ENCODE measurements at places on chromosomes 2 and 18.

DNA sequence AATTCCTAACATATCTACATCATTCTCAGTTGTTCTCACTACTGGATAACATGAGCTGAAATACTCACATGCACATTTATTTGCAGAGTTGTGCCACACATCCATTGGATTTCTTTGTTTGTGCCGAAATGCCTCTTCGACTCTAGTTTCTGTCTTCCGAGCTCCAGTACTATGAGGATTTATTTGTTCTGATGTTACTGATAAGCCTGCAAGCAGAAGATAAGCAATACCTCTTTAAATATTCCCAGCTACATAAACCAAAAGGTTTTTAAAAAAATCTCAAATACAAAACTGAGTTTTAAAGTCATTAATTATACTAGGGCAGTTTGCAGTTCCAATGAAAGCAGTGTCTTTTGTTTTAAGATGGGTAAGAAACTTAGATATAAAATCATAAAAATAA is 164.8 kb downstream of the ATAD2B start:
- no peak for DNase-seq

DNA sequence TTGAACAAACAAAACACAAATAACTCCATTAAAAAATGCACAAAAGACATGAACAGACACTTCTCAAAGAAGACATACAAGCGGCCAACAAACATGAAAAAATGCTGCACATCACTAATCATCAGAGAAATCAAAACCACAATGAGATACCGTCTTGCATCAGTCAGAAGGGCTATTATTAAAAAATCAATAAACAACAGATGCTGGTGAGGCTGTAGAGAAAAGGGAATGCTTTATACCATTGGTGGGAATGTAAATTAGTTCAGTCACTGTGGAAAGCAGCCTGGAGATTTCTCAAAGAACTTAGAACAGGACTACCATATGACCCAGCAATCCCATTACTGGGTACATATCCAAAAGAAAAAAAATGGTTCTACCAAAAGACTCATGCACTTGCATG is 37.8 kb downstream of the GPR155 start:
- no peak for DNase-seq

- no peak for DNase-seq
These were observed 54.4 kb downstream of the ARHGEF4 start for GRCh38 chr2:130890941-130891669.

DNA sequence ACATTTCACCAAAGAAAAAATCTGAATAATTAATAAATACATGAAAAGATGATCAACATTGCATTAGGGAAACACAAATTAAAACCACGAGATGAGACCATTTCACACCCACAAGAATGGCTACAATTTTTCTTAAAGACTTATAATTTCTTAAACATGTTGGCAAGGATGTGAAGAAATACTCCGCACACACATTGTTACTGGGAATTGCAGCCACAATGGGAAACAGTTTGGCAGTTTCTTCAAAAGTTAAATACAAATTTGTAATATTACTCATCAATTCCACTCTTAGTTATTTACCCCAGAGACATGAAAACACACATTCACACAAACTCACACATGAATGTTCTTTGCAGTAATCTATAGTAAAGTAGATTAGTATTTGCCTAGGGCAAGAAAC is 363.3 kb upstream of the SMIM21 start:
- DNase-seq: no peak

DNA sequence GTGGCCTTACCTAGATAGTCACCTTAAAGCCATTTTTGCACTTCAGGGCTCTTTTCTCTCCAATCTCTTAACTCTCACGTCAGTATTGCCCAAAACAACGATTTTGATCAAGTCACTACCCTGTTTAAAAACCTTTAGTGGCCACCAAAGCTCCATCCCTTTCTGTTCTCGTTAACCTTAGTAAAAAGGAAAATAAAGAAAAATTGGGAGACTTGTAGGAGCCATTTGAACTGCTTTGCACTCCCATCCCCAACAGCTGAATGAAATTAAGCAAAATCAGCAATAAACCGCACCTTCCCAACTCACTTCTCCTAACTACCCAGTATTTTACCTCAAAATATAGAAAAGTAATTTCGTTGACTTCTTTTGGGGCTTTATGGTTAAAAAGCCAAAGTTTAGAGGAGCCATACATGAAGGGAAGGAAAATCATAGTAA is 686 bp upstream of the ARL5A start:
- no peak for DNase-seq

DNA sequence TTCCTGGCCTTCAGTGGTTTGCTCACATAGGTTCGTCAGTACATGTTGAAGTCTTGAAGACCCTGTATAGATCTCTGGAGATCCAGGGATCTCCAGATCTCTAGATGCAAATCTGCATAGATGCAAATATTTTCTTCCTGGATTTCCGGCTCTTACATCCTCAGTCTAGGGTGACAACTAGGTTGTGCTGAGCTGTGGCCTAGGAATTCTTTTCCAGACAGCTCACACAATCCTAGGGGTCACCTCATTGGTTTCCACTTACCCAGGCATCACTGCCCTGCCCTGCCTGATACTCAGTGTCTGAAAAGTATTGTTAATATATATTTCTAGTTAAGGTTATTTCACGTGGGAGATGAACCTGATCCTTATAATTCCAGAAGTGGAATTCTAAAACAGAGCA is 105.1 kb upstream of the TTC27 start:
- DNase-seq: peak; percentile 6

- no peak for DNase-seq
These were observed 31.5 kb downstream of the CDCA7 start for GRCh38 chr2:173386021-173386737.

DNA sequence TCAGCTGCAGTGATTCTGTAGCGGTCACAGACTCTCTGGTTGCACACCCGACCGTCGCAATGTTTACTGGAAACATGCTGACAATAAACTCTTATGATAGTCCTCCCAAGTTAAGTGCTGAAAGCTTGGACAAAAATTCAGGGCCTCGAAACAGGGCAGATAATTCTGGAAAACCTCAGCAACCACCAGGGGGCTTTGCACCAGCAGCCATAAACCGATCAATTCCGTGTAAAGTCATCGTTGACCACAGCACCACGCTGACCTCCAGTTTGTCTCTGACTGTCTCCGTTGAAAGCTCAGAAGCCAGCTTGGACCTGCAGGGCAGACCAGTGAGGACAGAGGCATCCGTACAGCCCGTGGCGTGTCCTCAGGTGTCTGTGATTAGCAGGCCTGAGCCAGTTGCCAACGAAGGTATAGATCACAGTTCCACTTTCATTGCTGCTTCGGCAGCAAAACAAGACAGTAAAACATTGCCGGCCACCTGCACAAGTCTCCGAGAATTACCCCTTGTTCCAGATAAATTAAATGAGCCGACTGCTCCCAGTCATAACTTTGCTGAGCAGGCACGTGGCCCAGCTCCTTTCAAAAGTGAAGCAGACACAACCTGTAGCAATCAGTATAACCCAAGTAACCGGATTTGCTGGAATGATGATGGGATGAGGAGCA is 166.1 kb downstream of the ASXL3 start:
- no peak for DNase-seq

DNA sequence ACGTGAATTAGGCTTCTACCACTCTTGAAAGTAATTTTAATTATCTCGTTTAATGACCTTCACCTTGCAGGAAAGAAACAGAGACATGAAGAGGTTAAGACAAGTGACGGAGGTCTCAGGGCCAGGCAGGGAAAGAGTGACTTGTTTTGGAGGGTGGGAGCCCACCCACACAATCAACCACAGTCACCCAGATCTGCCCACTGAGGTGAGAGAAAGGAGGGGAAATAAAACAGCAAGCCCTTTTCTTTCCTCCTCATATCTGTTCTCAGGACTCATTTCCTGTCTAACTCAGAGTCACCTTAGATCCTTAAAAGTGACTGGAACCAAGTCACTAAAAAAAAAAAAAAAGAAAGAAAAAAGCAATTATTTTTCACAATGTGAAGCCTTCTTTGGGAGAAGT is 26.8 kb downstream of the ATP8B1 start:
- DNase-seq: no peak

GRCh38 chr2:205338156-205338555 is 344.1 kb upstream of the NRP2 start:
- no peak for DNase-seq

GRCh38 chr2:156630579-156631337 is 194.6 kb downstream of the GPD2 start:
- no peak for DNase-seq

GRCh38 chr2:98607104-98607503 is 1.2 kb downstream of the COA5 start:
- no peak for DNase-seq

GRCh38 chr2:75892490-75892889 is 181.8 kb upstream of the GCFC2 start:
- no peak for DNase-seq

DNA sequence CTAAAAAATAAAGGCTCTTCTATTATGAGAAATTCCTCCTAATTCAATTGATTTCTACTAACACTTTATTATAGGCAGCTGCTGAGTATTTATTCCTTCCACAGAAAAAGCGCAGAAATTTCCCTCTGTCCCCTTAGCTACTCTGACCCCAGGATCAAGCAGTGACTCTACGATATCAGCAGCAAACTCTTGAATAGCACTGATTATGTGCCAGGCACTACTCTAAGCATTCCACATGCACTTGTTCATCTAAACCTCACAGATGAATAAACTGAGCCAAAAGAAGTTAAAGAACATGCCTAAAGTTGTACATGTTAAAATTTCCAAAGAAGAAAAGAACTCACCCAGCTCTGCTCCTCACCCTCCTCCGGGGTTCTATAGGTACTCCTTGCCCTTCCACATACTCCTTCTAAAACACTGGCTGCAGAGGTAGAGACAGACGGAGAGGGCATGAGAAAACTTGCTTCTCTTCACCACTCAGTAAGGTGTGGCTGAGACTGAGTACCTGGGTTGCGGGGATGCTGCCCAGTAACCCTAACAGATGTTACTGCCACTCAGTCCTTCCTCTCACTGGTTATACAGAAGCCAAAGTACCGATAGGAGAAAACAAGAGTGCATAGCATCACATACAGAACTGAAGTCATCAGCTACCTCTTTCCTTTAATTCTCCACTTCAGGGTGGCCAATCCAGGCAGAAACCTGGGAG is 9.9 kb downstream of the C1D start:
- DNase-seq: no peak

DNA sequence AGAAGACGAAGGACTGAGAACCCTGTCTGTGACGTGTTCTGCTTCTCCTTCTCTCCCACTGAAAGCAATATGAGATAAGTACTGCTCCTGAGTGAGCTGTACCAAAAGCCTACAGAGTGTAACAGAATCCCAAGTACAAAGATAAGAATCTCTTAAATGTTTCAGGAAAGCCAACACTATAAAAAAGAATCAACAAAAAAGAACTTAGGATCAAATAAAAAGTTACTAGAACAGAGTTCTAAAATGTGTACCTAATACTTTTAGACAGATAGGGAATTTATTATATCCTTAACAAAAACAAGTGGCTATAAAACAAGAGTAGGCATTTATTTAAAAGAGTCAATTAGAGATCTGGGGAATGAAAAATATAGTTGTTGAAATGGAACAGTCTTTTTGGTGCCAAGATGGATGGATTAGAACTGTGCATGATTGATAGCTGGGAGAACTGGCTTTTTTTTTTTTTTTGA is 49.0 kb downstream of the NCOA1 start:
- DNase-seq: no peak

GRCh38 chr2:52404046-52404445 is 1363.6 kb upstream of the CHAC2 start:
- no peak for DNase-seq

GRCh38 chr2:214889301-214889700 is 79.8 kb upstream of the BARD1 start:
- no peak for DNase-seq

DNA sequence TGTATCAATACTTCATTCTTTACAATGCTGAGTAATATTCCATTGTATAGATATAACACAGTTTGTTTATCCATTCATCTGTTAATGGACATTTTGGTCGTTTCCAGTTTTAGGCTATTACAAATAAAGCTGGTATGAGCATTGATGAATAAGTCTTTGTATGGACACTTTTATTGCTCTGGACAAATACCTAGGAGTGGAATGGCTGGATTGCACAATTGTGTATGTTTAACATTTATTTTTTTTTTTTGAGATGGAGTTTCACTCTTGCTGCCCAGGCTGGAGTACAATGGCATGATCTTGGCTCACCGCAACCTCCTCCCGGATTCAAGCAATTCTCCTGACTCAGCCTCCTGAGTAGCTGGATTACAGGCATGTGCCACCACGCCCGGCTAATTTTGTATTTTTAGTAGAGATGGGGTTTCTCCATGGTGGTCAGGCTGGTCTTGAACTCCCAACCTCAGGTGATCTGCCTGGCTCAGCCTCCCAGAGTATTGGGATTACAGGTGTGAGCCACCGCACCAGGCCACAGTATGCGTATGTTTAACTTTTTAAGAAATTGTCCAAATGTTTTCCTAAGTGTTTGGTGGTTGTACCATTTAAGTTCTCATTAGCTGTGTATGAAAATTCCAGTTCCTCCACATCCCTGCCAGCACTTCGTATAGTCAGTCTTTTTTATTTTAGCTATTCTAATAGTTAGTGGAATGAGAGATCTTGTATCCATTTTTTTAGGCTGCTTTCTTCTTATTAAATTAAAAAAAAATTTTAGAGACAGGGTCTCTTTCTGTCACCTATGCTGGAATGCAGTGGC is 194.9 kb upstream of the HAAO start:
- DNase-seq: no peak

DNA sequence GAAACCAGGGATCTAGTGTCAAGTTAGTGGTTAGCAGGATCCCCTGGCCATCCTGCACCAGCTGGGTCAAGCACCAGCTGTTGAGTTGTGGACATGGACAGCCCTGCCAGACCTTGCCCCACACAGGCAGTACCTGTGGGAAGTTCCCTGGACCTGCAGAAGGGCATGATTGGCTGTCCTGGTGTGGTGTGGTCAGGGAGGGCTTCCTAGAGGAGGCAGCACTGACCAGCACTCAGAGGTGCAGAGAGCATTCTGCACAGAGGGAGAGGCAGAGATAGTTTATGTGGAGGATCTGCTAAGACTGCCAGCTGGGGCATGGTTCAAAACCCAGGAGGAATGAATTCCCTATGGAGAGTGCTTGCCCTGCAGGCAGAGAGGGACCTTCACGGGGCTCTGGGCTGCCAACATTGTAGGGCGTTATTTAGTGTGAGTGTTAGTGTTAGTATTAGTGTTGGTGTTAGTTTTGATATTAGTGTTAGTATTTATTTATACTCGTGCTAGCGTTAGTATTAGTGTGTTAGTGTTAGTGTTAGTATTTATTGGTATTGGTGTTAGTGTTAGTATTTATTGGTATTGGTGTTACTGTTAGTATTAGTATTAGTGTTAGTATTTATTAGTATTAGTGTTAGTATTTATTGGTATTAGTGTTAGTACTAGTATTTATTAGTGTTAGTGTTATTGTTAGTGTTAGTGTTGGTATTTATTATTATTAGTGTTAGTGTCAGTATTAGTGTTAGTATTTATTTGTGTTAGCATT is 31.9 kb downstream of the TWIST2 start:
- DNase-seq: no peak

DNA sequence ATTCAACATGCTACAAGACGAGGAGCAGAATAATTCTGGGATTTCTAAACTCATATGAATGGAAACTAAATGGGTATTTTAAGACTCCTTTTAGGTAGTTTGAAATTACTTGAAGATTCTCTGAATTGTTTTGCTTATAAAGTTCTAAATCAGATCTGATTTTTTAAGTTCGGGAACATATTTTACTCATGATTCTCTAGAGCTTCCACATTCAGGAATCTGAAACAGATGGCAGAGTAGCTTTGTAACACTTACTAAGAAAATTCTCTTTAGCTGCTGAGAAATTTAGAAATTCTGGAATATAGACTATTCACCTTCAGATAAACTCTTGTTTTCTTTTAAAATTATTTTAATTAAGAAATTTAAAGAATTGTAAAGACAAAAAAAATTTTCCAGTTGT is 13.7 kb downstream of the RBBP8 start:
- no peak for DNase-seq

Measured in H54 (cell line).